Esophagus mucosa (tissue), 1 donor: ENCODE measurements at places on chromosomes 6 and 20.

- no peak for ATAC-seq
Observed at GRCh38 chr6:9461188-9461587, 953.7 kb downstream of the TFAP2A start.

DNA sequence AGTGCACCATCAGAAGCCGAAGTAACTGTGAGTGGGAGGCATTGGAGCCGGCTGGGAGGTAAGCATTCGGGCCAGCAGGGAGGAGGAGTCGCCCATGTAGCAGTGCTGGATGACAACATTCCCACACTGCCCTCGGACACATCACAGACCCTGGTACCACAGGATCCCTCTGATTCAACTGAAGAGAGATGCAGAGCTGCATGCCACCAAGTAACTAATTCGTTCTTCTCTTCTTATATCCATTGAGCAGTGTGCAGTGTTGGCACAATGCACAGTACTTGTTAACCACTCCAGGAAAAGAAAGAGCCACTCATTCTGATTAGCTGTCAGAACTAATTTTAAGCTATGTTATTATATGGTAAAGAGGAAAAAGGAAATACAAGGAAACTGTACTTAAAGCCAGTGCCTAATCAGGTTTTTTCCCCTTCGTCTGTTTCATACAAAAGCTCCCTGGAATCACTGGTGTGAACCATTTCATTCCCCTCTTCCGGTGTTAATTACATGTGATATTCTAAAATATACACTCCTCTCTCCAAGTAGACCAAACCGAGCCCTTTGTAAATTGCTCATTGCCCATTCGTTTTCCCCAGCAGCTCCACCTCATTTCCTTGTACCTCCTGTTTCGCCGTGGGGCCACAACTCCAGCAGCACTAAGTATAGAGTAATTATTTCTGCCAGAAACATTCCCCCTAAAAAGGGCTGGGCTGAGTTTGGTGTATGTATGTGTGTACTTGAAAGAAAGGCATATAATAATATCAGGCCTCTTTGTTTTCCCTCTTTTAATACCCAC, 32.4 kb upstream of the ADTRP start:
- no peak for ATAC-seq

DNA sequence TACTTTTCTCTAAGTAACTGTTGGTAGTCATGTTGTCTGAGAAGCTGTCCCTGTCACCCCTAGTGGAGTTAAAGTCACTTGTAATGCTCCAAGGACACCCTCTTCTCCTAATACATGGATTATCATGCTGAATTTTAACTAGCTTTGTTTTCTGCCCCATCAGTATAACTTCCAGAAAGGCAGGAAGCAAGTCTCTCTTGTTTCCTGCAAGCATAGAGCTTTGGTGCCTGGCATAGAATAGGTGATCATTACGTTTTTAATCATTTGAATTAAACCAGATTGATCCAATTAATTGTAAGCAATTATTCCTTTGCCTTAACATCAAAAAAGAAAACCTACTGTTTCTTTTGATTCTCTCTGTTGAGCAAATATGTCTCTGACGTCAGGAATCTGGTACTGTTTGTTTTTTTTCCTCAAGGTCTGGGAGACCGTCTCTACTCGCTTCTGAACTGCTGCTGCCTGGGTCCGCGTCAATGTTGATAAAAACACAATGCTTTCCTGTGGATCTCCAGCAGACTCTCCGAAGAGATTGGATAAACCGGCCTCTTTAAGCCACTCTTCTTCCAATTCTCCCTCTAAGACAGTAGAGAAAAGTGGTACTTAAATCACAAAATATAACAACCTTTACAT, 71.8 kb downstream of the ARHGAP18 start:
- no peak for ATAC-seq

- ATAC-seq, result no peak
Observed at GRCh38 chr20:63293871-63294535, 1.0 kb downstream of the COL20A1 start.

DNA sequence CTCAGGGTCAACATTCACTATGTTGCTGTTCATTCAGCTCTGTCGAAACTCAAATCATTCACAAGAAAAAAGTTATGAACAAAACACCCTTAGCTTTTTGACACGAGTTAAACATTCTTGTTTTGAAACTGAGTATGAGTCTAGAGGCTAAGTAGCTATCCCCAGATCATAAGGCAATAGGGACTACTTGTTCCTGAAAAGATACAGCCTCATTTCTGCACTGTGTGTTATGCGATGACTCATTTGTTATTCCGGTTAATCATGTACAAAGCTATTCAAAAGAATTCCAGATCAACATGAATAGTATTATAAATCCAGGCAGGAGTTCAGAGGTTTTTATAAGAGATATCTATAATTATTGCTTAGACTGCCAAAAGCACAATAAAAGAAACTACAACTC, 908.0 kb downstream of the QKI start:
- ATAC-seq, result peak; percentile 98

DNA sequence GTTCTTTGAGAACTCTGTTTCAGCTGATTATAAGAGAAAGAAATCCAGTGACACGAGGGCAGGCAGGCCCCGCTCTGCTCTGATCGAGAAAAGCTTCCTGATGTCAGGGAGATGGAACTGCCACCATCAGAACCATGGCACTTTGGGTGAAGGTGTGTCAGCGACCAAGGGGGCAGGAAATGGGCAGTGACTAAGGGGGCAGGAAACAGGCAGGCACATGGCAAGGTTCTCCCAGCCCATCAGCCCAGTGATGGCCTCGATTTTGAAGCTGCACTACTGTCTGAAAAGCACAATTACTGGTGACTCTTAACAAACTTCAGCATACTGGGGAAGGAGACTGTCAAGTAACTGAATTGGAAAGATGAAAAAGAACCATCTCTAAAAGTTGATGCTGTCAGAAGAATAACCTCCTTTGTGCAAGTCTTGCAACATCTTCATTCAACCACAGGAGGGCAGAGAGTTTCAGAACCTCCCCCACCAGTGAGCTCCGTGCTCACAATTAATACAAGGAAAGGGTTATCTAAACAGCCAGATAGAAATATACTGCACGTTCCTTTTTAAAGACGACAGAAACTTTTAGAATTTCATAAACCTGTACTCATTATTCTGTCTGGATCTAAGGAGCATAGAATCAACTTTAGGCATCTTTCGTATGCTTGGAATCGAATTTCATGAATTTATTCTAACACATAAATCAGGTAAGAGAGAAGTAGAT, 39.1 kb downstream of the TMX4 start:
- ATAC-seq, result no peak

- no peak for ATAC-seq
Observed at GRCh38 chr6:25913741-25914140, 16.8 kb downstream of the SLC17A2 start.

- no peak for ATAC-seq
Observed at GRCh38 chr20:38726804-38727606, 2.7 kb downstream of the SLC32A1 start.

DNA sequence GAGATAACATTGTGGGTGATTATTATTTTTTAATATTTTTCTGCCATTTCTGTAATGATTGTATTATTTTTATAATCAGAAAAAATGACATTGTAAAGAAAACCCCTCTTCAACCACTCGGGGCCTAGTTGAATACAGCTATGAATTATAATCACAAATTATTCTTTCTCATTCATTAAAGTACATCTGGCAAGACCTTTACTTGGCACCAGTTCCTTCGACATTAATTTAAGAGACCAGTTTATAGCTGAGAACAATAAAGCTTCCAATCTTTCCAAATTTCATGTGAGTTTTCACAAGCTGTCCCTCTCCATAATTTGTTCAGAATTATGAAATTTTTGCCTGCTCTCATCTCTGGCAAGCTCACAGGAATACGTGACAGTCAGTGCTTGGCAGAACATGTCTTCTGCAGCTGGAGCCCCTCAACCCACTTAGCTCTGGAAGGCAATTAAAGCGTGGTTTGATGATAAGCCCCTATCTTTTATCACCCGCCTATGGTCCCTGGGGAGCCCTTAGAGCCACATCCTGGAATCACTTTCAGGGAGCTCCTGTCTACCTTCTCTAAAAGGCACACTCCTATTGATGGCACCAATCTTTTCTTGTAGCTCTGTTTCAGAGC, 237.2 kb upstream of the PRND start:
- no peak for ATAC-seq

GRCh38 chr6:46026307-46026706, 10.6 kb upstream of the CLIC5 start:
- no peak for ATAC-seq

GRCh38 chr6:28643017-28643740, 117.5 kb downstream of the GPX5 start:
- peak; percentile 44 for ATAC-seq

DNA sequence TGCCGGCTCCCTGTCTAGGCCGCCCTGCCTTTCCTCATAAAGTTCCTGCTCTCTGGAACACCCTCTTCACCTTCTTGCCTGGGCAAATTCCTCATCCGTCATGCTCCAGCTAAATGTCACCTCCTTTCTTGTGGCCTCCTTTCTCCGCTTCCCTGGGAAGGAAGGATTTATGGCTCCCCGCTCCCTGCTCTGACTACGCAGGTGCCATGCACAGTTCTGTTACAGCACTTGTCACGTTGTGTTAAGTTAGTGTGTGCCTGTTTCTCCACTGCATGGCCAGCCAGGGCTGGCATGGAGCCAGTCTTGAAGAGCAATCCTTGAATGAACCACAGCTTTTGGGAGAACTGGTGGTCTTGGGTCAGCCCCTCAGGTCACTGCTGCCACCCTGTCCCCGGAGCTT, 61.7 kb downstream of the CD40 start:
- no peak for ATAC-seq

GRCh38 chr20:10398834-10399369, 35.1 kb downstream of the MKKS start:
- no peak for ATAC-seq

DNA sequence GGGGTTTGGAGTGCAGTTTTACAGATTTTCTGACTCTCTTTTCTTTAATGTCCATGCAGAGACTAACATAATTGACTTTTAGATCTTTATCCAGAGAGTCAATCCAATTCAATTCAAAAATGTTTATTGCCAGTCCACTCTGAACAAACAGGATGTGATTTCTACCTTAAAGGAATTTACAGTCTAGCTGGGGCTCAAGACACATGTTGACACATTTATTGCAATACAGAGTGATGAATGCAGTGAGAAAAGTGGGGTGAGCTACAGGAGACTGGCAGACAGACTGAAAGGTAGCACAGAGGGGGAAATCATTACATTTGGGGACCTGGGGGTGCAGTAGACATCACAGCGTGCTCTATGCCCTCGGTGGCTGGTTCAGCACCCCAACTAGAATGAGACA, 193.9 kb downstream of the SLC24A3 start:
- no peak for ATAC-seq

- peak; percentile 43 for ATAC-seq
Observed at GRCh38 chr6:149895833-149896271, 2.1 kb downstream of the RAET1E start.

DNA sequence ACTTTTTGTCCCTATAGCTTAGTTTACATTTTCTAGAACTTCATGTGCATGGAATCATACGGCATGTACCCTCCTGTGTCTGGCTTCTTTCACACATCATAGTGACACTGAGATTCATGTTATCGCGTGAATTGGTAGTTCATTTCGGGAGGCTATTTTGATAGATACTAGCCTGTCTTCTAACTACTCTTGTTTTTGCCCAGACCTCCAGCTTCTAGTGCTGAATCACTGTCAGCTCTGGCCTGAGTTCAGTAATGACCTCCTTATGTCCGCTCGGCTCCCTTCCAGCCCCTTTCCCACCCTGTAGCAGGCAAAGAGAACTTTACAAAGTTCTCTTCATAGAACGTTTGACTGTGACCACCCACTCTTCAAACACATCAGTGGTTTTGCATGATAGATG, 14.1 kb downstream of the MYBL2 start:
- ATAC-seq, result no peak

- no peak for ATAC-seq
Observed at GRCh38 chr6:113512576-113512975, 344.6 kb upstream of the MARCKS start.

GRCh38 chr6:76984572-76984971, 478.7 kb downstream of the HTR1B start:
- ATAC-seq, result no peak

- ATAC-seq, result peak; percentile 96
Observed at GRCh38 chr6:6547110-6547879, 41.2 kb upstream of the LY86 start.

DNA sequence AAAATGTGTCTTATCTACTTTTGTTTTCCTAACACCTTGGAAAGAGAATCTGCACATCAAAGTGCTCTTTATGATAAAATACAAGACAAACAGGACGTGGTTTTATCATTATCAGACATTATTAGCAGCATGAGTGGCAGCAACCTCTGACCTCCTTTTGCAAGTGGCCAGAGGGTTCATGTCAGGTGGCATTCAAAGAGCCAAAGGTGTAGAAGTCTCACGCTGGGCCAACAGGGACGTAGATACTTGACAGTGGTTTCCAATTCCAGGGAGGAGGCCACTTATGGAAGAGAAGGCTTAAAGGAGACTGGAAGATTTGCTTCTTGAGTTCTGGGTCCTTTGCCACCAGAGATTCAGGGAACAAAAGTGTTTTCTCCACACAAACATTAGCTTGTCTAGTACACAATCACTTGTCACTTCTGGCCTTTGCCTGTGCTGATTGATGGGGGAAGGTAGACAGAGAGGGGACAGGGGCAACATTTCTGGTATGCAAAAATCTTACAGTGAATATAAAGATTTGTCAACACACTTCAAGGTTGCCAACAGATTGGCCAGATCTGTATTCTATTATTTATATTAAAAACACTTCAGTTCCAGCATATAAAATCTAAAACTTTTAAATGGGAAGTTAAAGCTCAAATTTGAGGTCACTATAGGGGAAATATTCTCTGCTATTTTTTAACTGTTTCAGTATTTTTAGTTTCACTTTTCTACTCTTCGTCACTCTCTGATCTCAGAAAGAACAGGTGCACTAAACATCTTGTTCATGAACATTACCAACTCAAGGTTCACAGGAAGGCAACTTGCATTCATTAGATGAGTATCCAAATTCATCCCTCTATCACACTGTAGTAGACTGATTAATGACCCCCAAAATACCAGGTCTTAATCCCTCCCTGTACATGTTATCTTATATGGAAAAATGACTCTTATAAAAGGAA, 52.1 kb upstream of the FBXO30 start:
- no peak for ATAC-seq

GRCh38 chr6:111478064-111478476, 4.9 kb downstream of the REV3L start:
- ATAC-seq, result no peak

- peak; percentile 32 for ATAC-seq
Observed at GRCh38 chr6:167330750-167331149, 5.9 kb downstream of the TTLL2 start.

DNA sequence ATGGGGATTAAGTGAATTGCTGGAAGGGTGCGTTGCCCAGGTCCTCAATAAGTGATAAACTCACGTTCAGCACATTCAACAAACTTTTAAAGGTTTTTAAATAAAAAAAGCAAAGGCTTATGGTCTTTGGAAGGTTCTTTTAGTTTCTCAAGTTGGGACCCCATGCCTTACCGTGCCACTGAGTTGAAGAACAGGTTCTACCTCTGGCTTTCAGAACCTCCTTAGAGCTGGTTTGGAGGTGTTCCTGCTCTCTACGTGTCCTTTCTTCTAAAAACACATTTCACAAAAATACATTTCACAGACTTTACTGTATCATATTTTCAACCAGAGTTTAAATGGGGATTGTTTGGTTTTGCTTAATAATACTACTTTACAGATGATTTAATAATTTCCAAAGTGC, 29.0 kb downstream of the ARID1B start:
- no peak for ATAC-seq
